ENCODE measurements at places on chromosomes 16 and 17.

DNA sequence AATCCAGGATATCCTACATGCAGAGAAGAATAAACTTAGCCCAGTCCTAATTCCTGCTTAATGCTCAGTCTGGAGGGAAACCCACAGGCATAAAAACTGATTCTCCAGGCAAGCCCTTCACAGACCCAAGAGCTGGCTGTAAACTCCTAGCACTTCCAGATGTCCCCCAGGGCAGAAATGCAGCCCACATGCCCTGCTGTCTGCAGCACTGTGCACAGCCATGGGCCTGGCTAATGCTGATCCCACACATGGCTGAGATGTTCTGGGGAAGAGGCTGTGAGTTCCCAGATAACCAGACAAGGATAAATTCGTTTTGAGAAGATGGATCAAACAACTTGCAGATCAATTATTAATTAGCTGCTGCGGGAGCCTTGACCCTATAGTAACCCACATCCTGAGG lies 148.4 kb downstream of the AATF start:
- DNase-seq, result no peak

DNA sequence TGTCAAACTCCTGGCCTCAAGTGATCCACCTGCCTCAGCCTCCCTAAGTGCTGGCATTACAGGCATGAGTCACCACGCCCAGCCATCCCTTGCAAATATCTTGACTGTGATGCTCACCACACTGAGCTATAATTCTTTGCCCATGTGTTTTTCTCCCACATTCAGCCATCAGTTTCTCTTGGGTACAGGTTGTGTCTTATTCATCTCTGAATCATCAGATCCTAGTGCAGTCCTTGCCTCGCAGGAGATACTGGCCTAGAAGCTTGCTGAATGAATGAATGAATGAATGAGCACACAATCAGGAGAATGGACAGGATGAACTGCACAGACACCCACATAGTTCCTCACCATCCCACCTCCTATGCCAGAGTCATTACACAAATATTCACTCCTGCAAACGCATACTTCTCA lies 24.4 kb upstream of the ETV4 start:
- DNase-seq, result no peak

- no peak for DNase-seq
Measured at GRCh38 chr17:71363661-71364060, 757.2 kb upstream of the SOX9 start.

DNA sequence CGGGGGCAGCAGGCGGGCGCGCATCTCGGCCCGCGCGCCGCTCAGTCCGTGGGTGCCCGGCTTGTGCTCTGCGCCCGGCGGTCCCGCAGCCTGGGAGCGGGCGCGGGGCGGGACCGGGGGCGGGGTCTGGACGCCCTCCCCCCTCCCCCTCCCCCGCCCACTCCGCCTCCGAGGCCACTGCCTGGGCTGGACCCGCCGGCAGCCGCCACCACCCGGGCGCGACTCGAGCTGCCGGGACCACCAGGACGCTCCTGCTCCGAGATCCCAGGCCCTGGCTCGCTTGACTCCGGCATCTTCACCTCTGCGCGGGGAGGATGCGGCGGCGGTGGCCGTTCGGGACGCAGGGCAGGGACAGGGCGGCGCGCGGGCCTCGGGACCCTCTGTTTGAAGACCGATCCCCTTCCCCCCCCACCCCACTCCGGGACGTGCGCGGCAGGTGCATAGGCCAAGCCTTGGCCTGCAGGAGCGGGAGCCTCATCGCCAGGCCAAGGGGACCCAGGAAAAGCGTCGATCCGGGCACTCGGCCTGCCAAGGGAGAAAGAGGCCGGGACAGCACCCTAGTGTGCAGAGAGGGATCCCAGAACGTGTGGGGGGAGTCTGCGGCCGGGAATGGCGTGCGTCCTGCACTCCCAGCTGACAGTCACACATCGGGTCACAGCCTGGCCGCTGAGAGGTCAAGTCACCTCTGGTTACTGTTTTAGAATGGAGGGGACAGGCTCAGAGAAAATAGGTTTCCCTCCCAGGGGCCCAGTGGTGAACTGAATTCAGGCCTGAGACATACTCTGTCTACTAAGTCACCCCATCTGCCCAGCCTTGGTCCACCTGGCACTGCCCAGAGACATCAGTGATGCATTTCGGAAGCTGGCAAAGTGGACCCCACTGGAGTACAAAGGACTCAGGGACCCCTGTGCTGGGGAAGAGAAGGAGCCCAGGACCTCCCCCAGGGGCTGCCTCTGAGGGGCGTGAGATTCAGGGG lies at the start of gene HS3ST6:
Gene HS3ST6 (minus strand): TSS at position 65 of the 976 bp plus-strand sequence. CDS start 92 bp downstream, outside the sequence.
- DNase-seq, result no peak

DNA sequence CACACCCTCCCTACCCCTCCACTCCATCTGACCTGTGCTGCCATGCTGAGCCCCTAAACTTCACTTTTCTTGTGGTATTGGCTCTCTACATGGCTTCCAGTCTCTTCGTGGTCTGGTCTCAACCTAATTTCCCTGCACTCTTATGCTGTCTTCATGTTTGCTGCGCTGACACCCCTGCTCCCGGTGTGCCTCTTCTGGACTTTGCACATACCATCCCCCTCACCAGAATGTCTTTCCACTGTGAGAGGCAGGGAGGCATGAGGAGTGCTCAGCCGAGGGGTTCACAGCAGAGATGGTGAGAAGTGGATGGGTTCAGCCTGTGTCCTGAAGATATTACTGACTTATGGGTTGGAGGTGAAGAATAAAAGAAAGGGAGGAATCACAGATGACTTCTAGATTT lies 2.5 kb downstream of the TNFSF12 start:
- DNase-seq, result no peak

DNA sequence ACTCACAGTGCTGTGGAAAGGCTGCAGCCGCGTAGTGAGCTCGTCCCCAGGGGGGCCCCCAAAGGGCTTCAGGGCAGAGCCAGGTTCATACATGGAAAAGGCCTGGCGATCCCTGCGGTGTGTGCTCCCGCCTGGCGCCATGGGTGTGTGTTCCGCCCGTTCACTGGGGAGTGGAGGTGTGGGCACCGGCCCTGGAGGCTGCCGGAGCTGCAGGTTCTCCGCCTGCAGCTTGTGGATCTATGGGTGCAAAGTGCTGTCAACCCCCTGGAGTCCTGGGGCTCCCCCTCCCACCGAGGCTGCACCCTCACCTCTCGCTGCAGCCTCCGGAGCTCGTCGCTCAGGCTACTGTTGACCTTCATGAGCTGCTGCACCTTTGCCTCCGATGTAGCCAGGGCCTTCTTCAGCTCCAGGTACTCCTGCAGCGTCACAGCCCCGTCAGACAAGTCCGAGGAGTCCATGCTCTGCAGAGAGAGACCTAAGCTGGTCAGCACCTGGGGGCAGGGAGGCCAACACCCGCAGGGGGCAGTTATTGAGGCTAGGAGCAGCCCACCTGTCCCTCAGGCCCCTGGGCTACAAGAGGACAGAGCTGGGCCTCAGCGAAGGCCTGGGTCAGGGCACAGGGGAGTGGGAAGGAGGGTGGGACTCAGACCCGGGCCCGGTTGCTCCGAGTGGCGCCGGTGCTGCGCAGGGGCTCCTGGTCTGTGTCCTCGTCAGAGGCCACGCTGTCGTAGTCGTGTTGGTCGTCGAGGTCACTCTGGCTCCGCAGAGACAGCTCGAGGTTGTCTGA lies 7.9 kb downstream of the TP53I13 start:
- no peak for DNase-seq

DNA sequence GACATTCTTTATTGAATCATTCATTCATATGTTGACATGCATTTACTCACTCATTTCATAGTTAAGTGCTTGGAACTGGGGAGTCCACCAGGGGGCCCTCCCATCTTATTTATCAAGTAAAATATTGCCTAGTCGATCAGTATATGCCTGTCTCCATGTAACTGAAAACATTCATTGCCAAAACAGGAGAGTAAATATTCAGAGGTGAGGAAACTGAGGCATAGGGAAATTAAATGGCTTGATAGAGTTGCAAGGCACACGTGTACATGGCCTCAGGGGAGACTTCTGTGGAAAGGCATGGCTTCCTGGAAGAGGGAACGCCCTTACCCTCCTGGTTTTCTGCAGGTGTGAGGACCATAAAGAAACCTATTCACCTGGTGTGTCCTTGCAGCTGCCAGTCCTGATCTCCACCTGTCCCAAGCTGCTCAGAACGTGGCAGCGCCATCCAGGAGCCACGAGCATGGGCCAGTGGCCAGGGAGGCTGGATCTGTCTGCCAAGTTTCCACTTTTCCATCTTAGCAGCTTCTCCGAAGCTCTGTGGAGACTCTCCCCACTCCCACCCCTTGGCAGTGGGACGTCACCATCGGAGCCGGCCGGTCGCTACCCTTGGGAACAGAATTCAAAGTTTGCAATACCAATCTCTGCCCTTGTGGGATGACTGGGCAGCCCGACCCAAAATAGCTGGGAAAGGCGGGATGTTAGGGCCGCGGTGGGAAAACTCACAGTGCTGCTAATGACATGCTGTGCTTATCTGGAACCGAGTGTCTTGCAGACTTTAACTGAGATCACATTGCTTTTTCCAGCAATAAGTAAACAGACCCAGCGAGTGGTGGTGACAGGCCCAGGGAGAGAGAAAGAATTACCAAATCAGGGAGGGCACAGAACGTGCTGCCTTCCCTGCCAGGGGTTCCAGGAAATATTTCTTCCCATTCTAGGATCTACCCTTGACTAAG lies 4.1 kb upstream of the C1QTNF1 start:
- no peak for DNase-seq

DNA sequence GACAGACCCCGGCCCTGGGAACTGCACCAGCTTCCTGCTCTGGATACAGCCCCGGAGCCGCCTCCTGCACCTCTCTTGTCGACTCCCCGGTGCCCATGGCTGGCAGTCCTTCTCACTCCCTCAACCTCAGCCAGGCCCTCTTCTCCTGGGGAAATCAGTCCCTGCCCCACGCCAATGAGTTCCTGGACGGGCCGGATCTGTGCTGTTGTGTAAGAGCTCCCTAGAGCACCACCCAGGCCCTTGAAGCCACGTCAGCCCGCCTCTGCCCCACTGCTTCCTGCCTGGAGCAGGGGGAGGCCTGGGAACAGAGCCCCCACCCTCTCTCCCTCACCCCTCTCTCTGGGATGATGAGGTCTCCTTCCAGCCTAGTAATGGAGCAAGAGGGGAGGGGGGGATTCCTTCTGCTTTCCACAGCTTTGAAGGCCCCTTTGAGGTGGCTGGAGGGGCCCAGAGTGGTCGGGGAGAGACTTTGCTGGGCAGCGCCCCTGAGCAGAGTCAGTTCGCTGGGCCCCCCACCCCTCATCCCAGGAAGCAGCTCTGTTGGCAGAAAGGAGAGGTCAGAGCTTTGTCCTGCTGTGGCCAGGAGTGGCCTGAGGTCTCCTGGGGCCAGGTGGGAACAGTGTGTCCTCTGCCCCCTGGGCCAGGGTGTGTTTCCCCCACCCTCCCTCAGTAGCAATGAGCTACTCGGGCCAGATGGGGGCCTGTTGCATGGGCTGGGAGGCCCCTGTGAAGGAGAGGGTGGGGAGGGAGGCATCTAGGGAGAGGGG lies 3.8 kb downstream of the PRR29 start:
- no peak for DNase-seq

- peak; percentile 61 for DNase-seq
Measured at GRCh38 chr17:74981979-74982662, 5.3 kb upstream of the CDR2L start.

All from stimulated activated CD8-positive, alpha-beta memory T cell treated with anti-CD3 and anti-CD28 coated beads, Interleukin-15, amount 100 ng/mL, for 48 hours (primary cell).